CD4-positive, alpha-beta T cell treated with Interferon gamma for 1 hour (primary cell): ENCODE measurements at places on chromosomes 5 and 9.

DNA sequence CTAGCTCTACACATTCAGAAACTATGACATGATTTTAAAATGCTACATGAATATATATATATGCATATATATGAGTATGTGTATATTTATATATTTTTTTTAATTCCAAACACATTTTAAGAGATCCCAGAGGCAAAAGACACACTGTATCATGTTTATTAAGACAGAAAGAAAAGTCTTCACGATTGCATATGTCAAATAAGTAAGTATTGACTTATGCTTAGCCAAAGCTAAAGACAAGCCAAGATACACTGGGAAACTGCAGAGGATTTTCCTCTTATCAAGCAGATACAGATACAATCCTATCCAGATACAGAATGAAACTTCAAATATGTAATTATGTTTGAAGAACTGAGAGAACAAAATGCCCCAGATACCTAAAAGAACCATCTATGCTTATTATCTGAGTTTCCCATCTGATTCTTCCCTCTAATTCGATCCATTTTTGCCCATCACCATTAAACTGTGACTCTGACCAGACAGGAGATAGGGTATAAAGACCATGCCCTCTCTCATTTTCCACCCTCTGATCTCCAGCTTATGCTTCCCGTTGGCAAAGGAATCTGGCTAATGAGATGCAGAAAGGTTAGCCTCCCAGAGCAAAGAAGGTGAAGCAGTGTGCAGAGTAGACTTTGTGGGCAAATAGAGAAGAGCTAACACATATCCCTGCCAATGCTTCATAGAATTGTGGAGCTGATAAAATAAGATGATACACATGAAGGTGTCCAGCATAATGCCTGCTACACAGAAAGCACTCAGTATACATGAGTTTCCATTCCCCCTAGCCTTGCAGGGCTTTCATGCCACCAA lies 131.0 kb upstream of the TARS1 start:
- DNase-seq: no peak

- DNase-seq: peak; percentile 4
Observed at GRCh38 chr9:14692470-14693250, 572 bp downstream of the ZDHHC21 start.

DNA sequence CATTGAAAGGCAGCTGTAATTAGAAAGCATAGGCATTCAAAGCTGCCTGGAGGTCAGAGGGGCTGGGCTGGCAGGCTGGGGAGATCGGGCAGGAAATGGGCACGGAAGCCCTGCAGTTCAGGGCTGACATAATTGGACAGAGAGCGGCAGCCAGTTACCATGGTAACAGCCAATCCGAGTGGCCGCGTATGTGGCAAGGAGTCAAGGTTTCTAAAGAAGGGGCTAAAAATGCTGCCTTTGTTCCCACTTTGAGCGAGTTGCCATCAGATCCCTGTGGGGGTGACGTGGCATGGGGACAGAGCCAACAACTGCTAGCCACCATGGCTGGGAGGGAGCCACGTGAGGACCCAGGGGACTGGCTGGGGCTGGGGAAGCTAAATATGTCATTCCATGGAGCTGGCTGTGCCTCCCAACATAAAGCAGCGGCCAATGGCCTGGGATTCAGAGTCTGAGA lies 44.7 kb upstream of the NDFIP1 start:
- DNase-seq: peak; percentile 55

DNA sequence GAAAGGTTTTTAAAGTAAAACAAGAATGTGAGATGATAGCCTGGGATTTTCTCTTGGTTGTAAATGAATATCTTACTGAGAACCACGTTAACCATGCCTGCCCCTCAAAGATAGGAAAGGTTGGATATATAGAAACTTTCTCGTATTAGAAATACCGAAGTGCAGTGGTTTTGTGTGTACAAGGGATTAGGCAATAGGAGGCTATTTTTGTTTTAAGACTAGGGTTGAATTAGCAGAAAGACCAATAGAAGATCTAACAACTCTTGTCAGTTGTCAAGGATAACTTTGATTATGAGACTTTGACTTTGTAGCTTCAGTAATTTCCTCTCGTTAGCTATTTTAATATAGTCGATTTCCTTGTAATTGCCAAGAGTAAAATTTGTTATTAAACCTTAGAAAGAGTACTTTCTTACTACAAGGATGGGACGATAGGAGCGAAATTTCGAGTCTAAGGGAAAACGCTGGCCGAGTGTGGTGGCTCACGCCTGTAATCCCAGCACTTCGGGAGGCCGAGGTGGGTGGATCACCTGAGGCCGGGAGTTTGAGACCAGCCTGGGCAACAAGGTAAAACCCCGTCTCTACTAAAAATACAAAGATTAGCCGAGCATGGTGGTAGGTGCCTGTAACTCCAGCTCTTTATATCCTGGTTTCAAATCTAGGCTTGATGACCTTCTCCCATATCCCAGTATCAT lies 838 bp downstream of the POLK start:
- no peak for DNase-seq

DNA sequence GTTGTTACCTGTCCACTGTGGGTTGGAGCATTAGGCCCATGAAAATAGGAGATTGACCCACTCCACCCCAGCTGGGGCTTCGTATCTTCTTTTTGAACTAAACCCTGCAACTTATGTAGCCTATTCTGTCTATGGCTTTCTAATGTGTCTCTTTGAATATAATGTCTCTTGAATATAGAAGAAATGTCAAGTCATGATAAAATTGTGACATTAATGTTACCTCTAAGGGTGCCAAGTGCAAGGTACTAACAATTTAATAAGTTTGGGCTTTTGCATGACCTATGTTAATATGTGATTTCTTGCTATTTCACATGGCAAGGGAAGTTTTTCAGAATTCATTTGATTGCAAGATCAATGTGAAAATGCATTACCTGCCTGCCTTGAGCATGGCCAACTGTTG lies 40.4 kb upstream of the PUM3 start:
- no peak for DNase-seq

DNA sequence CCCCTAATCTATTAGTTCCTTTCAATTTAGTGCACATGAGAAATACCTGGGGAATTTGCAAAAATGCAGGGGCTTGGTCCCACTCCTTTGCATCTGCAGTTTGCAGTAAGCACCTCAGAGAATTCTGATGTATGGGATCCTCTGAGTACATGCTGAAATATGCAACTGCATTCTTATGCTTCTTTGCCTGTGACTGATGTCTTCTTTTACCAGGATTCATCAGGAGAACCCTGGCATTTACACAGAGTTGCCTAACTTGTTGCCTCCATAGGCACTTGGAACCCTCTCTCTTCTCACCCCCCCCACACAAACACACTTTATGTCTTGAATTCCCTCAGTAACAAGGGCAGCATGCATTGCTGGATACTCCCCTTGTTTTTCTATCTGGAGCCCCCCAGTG lies 173.1 kb downstream of the KDM4C start:
- no peak for DNase-seq

DNA sequence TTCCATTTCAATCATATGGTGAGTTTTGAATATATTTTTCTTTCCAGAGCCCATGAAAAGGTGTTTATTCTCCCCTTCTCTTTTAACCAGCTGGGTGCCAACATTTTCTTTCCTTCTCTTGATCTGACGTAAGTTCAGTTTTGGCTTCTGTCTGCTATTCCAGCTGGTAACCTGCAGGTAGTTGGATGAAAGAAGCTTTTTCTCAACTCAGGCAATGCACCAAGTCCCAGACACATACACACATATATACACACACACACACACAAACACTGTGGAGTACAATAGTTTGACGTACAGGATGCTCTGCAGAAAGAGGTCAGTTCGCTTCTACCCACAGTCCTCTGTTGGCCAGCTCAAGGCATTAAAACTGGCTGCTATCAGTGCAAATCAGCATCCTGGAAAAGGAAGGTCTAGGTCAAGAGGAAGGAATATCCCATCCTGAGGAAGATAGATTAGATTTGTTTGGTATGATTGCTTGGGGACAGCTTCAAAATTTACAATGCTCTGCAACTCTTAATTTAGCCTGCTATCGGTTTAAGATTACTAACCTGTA lies 214.3 kb upstream of the SEMA6A start:
- DNase-seq: no peak

DNA sequence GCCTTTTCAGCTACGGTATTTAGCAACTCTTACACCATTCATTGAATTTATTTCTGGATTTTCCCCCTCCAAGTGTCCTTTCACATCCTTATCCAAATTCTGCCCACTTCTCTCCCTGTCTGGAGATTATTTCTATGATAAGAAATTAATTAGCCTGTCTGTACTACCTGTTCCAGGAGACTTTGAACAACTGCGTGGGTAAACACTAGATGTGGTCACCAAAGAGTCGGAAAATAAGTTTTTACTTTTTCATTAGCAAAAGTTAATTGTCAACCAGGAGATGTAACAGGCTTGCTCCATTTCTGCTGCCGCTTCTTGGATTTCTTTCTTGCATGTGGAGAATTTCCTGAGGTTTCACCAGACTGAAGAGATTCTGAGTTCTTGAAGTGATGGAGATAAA lies 14.0 kb downstream of the SLC1A1 start:
- no peak for DNase-seq

DNA sequence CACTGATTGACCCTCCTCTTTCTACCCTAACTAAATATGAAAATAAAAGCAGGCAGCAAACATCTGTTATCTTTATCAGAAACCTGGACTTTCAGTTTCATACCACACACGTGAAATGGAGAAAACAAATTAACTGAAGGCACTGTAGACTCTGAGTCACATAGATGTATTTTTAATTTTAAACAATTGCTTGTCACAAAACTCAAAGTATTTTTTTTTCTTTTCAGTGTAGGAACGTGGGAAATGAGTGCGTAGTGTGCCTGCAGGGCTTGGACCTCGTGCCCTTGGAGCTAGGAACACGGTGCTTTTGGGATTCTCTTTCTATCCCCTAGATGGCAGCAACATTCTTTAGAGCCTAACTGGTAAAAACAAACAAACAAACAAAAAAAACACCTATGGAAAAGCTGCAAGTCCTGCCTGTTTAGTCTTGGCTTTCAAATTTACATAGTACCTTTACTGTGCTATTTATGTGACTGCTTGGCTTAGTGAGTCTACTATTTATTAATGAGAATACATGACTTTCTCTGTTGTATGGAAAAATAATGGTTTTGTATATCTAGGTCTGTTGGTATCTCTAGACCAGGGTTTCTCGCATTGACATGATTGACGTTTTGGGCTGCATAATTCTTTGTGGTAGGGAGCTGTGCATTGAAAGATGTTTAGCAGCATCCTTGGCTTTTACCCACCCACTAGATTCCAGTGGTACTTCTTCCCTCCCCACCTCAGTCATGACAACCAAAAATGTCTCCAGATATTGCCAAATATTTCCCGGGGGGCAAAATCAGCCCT lies 16.8 kb upstream of the ACTBL2 start:
- DNase-seq: no peak

GRCh38 chr9:131673531-131673930 lies 66.3 kb downstream of the RAPGEF1 start:
- no peak for DNase-seq
